ENCODE measurements at places on chromosomes 5 and 9.

DNA sequence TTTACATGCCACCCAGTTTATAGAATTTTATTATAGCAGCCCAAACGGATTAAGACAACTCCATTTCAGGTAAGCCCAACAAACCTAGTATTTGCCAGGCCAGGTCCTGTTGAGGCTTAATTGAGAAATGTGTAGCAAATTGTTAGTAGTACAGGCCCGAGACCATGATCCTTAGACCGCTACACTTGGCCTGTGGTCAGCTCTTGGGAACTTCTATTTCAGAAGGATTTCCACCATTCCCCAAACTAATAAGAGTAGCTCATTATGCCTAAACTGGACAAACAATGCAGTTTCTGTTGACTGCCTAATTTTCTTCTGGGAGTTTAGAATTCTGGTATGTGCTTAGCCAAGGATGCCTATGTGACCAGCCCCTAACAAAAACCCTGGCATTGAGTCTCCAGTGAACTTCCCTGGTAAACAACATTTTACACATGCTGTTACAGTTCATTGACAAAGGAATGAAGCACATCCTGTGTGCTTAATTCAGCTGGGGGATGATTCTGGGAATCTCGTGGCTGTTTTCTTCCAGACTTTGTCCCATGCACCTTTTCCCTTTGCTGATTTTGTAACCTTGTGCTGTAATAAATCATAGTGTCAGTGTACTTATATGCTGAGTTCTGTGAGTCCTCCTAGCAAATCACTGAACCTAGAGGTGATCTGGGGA lies 5.6 kb upstream of the GPX3 start:
- DNase-seq, result no peak

- no peak for DNase-seq
These were observed 216.3 kb downstream of the ISL1 start for GRCh38 chr5:51599587-51599986.

GRCh38 chr9:95494416-95495371 lies 22.1 kb downstream of the PTCH1 start:
- no peak for DNase-seq

DNA sequence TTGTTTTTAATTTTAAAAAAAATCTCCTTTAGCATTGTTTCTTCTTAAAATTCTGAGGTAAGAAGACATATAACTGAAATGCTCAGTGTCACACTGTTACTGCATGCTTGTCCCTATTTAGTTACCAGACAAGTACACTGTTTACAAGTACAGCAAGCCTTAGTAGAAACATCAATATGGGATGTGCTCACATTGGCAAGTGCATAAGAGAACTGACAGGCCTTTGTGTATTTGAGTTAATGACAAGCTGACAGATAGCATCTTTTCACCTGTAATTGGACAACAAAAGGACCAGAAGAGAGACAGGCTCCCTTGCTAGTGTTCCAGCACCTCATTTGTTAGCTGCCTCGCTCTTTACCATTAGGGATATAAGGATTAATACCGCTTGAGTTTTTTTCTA lies 63.6 kb downstream of the PDE4D start:
- no peak for DNase-seq

DNA sequence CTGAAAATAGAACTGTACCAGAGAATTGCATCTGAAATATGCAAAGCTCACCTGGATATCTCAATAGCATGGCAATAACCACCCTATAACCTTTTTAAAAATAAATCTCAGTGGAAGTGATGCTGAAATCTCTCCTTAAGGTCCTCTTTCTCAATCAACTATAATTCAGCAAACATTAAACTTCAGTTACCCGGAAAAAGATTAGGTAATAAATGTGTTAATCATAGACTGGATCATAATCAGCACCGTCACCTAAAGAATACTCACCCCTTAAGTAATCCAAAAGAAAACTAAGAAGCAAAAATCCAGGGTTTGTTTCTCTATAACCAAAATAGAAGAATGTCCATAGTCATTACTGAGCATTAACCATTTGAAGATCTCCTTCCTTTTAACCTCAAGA lies 44.3 kb upstream of the DENND4C start:
- DNase-seq, result no peak

DNA sequence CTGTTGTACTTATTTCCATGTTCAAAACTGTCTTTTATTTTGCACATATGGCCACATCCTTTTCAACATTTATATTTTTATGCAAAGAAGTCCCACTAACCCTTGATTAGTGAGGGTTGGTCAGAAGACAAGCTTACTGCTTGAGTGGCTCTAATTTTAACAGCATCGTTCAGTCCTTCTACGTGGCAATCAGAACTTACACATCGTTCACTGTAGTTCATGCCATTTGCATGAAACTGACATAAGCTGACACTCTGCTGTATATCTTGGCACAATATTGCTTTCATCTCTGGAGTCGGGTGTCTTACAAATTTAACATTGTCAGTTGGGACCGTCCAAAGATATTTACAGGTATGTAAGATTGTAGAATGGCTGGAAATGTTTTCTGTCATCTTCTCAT lies 50.6 kb downstream of the MARCHF11 start:
- DNase-seq, result no peak

- DNase-seq, result no peak
These were observed 33.7 kb downstream of the LAMC3 start for GRCh38 chr9:131042666-131043065.

DNA sequence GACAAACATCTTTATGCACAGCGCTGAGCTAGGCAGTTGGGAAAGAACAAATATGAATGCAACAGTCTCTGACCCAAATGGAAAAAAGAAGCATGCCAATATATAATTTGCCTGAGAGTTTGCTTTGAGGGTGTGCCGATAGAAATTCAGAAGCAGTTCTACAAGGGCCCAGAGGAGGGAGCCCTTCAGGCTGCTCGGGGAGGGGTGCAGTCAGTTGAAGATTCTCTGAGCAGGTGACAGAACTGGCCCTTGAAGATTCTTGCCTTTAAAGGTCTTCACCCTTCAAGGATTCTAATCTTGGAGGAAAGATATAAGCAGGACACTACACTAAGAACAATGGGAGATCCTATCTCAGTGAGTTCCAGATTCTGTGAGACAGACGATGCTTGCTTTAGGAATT lies 3.7 kb upstream of the PAPPA start:
- no peak for DNase-seq

DNA sequence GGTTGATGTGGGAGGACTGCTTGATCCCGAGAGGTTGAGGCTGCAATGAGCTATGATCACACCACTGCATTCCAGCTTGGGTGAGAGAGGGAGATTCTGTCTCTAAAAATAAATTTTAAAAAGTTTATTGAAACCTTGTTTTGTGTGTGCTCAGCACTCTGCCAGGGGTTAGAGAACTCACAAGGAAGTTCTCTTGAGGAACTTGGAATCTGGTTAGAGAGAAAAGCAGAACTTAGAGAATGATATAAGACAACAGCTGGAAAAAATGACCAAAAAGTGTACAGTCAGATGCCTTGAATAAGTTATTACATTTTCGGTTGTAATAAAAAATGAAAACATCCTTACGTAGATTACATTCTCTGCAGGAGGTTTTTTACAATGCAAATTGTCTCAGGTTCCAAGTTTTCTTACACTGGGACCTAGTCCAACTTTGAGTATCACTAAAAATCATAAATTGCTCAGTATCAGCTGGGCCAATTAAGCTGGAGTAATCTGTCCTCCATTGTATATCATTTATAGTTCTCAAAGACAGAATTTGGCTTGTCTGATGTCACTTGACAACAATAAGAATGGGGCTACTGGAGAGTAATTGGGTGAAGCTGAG lies 21.7 kb upstream of the TENT2 start:
- DNase-seq, result no peak

DNA sequence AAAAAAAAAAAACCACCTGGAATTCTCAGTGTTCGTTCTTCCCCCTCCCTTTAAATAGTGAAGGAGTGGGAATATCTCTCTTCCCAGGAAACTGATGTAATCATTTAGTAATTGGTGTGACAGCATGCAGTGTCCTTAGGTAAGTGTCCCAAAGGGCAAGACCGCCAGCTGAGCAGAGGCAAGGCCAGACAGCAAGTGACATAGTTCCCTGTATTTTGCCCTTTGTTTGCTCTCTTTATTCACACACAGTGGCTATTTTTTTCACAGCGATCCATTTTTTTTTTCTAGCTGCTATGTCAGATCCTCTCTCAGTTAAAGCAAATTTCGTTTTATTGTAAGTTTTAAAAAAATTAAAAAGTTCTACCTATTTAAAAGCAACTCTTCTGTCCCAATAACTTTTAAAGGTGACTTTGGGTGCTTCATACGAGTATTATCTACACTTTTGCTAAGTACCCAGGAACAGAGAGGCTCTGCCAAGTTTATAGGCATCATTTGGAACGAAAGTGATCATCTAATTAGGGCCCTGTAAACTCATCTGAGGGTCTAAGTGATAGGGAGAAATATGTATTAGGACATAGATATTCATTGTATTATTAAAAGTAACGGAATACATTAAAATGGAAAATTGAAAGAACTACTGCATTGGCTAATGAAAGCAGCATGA lies 98.2 kb upstream of the ALDH1A1 start:
- DNase-seq, result no peak

- no peak for DNase-seq
These were observed 56.0 kb upstream of the FAM174A start for GRCh38 chr5:100479079-100479688.

DNA sequence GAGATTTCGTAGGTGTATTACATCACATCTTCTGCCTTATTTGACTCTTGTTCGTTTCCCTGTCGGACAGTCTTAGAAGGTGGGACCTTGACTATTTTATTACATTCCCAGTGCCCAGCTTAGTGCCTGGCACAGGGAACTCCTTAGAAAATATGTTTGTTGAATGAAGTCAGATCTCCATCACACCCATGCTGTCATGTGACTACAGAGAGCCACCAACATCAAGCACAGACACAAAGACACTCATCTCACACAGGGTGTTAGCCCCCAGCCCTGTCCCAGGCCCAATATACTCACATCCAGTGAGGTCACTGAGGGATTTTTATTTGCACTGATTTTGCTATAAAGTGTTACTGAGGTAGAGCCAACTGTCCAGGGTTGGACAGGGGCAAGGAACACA lies 692 bp upstream of the SRA1 start:
- DNase-seq, result no peak

DNA sequence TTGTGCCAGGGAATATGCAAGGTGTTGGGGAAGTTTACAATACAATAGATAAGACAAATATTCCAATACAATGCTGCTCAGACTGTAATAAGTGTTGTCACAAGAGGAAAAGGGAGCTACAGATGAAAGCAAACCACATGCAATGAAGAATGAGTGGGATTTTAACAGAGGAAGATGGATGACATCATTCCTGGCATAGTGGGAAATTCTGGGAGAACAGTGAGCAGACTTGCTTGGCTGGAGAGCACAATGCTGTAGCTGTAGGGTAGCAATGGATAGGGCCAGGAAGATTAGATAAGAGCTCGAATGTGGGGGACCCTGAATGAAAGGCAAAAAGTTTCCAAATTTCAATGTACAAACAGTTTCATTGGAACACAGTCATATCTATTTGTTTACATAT lies 9.5 kb upstream of the DPYSL3 start:
- no peak for DNase-seq

DNA sequence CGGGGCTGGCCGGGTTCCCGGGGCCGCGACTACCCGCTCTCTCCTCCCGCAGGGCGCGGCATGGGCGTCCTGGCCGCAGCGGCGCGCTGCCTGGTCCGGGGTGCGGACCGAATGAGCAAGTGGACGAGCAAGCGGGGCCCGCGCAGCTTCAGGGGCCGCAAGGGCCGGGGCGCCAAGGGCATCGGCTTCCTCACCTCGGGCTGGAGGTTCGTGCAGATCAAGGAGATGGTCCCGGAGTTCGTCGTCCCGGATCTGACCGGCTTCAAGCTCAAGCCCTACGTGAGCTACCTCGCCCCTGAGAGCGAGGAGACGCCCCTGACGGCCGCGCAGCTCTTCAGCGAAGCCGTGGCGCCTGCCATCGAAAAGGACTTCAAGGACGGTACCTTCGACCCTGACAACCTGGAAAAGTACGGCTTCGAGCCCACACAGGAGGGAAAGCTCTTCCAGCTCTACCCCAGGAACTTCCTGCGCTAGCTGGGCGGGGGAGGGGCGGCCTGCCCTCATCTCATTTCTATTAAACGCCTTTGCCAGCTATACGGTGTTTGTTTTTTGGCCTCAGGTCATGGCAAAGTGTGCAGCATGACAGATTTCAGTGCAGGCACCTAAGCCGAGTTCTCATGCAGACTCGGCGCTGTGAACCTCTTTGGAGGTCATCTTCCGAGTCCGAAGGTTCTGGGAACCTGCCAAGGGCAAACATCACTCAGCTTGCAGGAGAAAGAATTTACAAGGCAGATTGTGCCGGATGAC lies 516 bp downstream of the MRPL41 start:
- DNase-seq, result no peak

GRCh38 chr5:63055421-63055820 lies 476.8 kb downstream of the LRRC70 start:
- DNase-seq, result no peak

GRCh38 chr5:15929611-15930263 lies 249.9 kb downstream of the MARCHF11 start:
- DNase-seq, result peak; percentile 62

DNA sequence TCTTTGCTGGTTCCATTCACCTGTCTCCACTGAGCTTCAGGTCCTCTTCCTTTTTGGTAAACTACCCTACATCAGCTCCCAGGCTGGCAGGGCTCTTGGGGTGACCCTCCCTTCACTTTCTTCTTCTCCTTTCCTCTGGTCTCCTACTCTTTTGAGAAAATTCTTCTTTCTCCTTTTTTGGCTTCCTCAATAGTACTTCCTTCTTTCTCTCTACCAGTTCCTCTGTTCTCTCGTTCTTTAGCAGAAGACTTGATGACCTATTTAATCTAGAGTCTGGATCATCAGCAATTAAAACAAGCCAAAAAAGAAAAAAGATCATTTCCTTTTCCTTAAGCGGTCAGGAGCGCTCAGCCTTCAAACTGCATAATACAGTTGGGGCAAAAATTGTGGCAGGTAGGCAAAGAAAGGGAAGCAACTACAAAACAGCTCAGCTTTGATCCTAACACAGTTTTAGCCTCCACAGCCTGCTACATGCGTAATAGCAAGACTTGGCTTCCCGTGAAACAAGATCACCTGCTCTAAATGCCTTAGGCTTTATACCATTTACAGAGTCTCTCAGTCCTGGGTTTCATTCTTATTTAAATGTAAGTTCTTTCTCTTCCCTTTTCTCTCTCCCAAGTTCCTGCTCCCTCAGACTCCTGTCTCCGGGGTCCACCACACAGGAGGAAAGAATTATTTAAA lies 14.0 kb upstream of the GSN start:
- DNase-seq, result no peak

GRCh38 chr9:109086221-109086620 lies 33.5 kb downstream of the TMEM245 start:
- no peak for DNase-seq

DNA sequence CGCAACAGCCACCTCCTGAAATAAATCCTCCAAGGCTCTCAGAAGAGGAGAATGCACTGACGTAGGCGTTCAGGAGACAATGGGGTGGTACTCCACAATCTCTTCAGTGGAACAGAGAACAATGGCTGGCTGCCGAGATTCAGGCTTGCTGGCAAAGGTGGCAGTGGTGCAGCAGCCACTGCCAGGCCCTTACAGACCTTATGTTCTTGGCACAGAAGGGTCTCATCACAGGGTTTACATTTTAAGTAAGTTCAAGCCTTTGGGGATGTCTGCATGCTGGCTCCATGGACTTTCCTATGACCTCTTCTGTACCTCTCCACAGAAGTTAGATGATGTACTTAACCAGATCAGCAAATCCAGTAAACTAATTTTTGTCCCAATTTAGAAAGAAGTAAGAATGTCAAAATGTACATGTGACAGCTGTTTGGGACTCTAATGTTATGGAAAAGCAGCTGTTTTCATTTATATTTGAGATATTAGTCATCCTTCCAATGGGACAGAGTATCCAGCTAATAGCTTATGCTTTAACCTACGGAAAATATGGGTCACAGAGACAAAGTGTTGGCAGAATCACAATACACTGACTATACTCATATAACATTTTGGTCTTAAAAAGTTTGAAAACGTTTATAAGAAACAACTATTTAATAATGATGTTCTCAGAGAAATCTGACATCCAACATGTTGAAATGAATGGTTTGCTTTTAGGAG lies 180.9 kb downstream of the MAPKAP1 start:
- DNase-seq, result no peak

Measured in DMS 273 treated with DMSO at 0.1 percent for 48 hours (cell line).